ENCODE measurements at places on chromosomes 12 and 14.

- DNase-seq, result no peak
Measured at GRCh38 chr12:92044435-92044834, 101.2 kb downstream of the BTG1 start.

- DNase-seq, result no peak
Measured at GRCh38 chr12:39627914-39628313, 8.3 kb upstream of the ABCD2 start.

DNA sequence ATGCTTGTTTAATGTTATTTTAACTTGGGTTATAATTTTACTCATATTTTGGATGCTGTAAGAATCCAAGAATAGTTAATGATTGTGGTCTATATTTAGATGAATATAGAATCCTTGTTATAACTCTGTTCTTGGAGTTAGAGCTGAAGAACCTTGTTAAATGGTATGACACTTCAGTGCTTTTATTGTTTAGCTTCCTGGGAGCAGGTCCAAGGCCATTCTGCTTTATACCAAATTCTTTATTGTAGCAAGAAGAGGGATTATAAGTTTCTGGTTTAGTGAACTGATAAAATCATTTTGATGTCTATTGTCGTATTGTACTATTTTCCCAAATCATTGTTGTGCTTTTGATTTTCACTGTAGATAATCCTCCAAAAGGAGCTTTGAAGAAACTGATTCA is 69.4 kb downstream of the MIA2 start:
- DNase-seq, result no peak

GRCh38 chr14:101643651-101644050 is 82.4 kb downstream of the DIO3 start:
- DNase-seq, result no peak

DNA sequence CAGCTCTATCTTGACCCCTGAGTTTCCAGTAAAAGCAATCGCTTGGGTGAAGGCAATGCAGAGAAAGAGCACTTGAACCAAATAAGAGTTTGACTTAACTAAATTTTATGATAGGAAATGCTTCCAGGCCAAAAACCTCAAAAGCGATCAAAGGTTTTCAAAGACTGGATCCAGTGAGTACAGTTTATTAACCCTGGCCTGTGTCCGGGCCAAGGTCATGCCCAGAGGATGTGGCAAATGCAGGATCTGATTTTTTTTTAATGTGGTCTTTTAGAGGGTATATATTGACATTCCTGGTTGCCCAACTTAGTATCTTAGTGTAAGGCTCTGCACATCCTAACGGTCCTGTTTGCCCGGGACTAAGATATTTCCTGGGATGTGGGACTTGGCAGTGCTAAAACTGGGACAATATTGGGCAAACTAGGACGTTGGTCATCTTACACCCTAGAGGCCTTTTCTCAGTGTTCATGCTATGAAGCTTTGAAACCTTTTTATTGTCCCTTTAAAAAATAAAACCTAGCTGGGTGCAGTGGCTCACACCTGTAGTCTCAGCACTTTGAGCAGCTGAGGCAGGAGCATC is 40.1 kb upstream of the TMED10 start:
- DNase-seq, result no peak

DNA sequence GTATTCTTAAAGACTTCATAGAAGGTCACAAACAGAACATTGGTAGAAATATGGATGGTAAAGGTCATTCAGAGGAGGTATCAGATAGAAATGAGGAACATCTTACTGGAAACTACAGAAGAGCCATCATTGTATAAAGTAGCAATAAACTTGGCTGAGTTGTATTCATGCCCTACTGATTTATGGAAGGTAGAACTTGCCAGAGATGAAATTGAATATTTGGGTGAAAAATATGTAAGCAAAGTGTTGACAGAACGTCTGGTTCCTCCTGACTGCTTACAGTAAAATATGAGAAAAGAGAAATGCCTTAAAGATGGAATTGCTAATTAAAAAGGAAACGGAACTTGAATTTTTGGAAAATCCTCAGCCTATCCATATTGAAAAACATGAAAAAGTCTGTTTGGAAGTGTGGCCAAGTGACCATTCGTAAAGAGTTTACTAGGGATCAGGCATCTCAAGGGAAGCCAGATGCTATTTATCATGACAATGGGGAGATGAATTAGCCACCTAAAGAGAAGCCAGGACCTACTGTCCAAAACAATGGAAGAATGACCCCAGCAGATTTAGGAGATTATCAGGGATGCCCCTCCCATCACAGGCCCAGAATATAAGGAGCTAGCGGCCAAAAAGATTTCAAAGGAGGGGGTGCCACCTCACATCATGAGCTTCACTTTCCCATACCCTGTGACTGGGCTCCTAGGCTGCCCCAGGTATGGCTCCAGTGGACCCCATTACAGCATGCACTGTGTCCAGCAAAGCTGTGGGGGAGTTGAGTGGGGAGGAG is 189.3 kb downstream of the ITPR2 start:
- DNase-seq, result no peak

DNA sequence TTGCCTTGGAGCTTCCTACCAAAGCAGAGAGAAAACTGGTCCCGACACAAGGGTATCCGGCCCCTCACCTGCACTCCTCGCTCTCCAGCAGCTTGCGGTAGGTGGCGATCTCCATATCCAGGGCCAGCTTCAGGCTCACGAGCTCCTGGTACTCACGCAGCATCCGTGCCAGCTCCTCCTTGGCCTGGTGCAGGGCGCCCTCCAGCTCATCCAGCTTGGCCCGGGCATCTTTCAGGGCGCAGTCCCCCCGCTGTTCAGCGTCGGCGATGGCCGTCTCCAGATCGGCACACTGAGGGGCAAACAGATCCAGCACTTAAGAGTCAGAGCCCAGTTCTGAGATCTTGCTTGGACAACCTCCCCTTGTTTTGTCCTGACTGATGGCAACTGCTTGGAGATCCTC is 13.7 kb downstream of the KRT72 start:
- no peak for DNase-seq

- no peak for DNase-seq
Measured at GRCh38 chr12:4388032-4388431, 8.5 kb upstream of the FGF23 start.

GRCh38 chr12:3010214-3010930 is 51.2 kb downstream of the TEAD4 start:
- no peak for DNase-seq
